ENCODE measurements at places on chromosomes 7 and 10. TPM values are rescaled to one million over a fixed set of nuclear protein-coding genes. Genes with fewer than 3 reads are reported as not detected.

DNA sequence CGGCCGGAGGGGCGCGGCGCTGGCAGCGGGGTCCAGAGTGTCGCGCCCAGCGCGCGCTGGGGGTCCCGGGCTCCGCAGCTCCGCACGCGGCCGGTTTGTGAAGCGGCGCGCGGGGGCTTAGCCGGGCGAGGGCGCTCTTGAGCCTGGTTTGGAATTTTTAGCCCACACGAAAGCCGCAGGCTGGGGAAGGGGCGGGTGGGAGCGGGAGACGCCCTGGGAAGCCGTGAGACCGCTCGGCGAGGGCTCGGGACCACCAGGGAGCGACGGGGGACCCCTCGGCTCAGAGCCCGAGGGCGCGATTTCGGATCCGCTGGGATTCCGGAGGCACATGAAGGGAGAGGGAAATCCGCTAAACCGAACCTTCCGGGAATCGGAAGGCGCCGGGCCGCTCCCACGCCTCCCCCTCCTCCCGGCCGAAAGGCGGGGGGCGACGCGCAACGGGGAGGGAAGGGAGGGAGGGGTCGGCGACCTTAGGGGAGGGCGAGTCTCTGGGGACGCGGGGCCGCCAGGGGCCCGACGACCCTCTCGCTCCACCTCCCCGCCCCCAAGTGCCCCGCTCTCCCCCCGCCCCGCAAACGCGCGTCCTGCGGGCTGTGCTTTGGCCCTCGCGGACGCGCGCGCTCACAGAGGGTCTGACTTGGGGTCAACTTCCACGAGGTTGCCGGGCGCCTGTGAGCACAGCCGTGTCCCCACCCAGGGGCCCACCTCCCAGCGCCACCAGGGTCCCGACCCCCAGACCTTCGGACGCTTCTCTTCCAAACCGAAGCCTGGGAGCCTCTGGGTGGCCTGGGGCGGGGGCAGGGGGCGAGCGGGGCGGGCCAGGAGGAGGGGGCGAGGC lies 5.1 kb upstream of the ELFN1 start:
- no peaks in the 10 kb centered on the region for H3K36me3 ChIP-seq
- DNase-seq, result peak; percentile 45
- peaks cover 46% of the 10 kb centered on the region for H3K27me3 ChIP-seq
- peaks cover 6% of the 10 kb centered on the region for H3K4me1 ChIP-seq
- H3K27ac ChIP-seq, result no peak overlapping the region

- peaks cover 49% of the 10 kb centered on the region for H3K27me3 ChIP-seq
- H3K36me3 ChIP-seq, result no peaks in the 10 kb centered on the region
- peaks cover 4% of the 10 kb centered on the region for H3K4me1 ChIP-seq
- DNase-seq, result peak; percentile 41
- no peak overlapping the region for H3K27ac ChIP-seq
- peak overlapping the region; percentile 43 for H3K4me3 ChIP-seq
These were observed 33.3 kb downstream of the SRRM3 start for GRCh38 chr7:76234931-76235441.

DNA sequence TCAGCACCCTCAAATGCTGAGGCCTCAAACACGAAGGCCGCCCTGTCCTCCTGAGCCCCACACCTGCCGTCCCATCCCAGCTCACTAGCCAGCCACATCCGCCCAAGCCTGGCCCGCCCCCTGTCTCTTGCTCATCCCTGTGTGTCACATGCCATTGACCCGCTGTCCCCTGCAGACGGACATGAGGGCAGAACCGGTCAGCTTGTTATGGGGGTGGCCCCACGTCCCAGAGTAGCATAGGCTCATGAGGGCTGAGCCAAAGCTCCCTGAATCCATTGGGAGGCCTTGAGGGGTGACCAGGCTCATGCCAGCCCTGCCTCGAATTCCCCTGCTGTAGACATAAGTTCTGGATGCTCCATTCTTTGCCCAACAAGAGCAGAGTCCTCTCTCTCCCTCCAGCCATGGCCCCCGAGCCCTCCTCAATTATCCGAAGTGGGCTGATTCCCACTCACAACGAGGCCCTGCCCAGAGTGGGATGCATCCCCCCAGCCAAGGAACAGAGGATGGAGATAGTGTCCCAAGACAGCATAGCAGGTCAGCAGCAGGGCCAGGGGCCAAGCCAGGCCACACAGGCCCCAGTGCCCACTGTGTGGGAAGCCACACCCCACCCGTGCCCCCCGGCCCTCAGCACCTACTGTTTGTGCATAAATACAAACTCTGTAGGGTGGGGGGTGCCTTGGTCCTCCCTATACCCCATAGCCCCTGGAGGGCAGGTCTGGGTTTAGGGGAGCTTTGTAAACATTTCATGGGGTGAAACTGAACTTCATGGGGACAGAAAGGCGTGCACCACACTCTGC lies 42.1 kb downstream of the EBF3 start:
- H3K27me3 ChIP-seq, result no peaks in the 10 kb centered on the region
- no peaks in the 10 kb centered on the region for H3K4me1 ChIP-seq
- no peak for DNase-seq
- H3K4me3 ChIP-seq, result no peak overlapping the region
- H3K36me3 ChIP-seq, result no peaks in the 10 kb centered on the region

GRCh38 chr7:157668221-157668883 lies 331.5 kb downstream of the DNAJB6 start:
- H3K27me3 ChIP-seq, result peaks cover 12% of the 10 kb centered on the region
- peak overlapping the region; percentile 56 for H3K27ac ChIP-seq
- no peaks in the 10 kb centered on the region for H3K36me3 ChIP-seq

GRCh38 chr10:29648114-29648982 lies 13.6 kb upstream of the SVIL start:
- H3K27ac ChIP-seq, result peak overlapping the region; percentile 81
- H3K4me1 ChIP-seq, result peaks cover 30% of the 10 kb centered on the region

- H3K27me3 ChIP-seq, result no peaks in the 10 kb centered on the region
- peaks cover 6% of the 10 kb centered on the region for H3K36me3 ChIP-seq
- DNase-seq, result no peak
- peaks cover 30% of the 10 kb centered on the region for H3K4me1 ChIP-seq
These were observed 733 bp upstream of the ARL5B start for GRCh38 chr10:18658271-18659124.

DNA sequence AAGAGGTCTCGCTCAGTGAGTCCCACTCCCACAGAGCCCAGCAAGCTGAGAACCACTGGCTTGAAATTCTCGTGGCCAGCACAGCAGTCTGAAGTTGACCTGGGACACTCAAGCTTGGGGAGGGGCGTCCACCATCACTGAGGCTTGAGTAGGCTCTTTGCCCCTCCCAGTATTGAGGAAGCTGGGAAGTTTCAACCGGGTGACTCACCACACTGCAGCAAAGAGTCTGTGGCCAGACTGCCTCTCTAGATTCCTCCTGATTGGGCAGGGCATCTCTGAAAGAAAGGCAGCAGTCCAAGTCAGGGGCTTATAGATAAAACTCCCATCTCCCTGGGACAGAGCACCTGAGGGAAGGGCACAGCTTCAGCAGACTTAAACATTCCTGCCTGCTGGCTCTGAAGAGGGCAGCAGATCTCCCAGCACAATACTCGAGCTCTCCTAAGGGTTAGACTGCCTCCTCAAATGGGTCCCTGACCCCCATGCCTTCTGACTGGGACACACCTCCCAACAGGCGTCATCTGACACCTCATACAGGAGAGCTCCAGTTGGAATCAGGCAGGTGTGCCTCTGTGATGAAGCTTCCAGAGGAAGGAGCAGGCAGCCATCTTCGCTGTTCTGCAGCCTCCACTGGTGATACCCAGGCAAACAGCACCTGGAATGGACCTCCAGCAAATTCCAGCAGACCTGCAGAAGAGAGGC lies 970.9 kb upstream of the LRRN3 start:
- no peak for DNase-seq
- H3K36me3 ChIP-seq, result peaks cover 8% of the 10 kb centered on the region
- no peak overlapping the region for H3K27ac ChIP-seq

- H3K4me1 ChIP-seq, result no peaks in the 10 kb centered on the region
- H3K27ac ChIP-seq, result no peak overlapping the region
- H3K4me3 ChIP-seq, result no peak overlapping the region
- DNase-seq, result no peak
- H3K27me3 ChIP-seq, result peaks cover 4% of the 10 kb centered on the region
- H3K36me3 ChIP-seq, result no peaks in the 10 kb centered on the region
These were observed 64.2 kb upstream of the COL1A2 start for GRCh38 chr7:94330269-94331020.

DNA sequence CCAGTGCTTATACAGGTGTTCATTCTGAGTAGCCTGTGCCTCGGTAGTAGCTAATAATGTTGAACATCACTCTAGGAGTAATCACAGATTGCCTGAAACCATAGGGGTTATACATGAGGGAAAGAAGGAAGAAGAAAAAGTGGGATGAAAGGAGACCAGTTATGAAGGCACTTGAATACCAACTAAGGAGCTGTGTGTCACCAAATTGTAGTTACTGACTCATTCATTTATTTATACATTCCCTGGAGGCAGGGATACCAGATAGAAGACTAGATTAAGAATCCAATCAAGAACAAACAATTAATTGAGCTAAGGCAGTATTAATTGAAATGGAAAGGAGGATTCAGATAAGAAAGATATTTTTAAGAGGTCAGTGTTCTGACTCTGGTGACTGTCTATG lies 129.6 kb upstream of the PRPS1L1 start:
- no peak overlapping the region for H3K4me3 ChIP-seq
- H3K27me3 ChIP-seq, result no peaks in the 10 kb centered on the region
- no peaks in the 10 kb centered on the region for H3K4me1 ChIP-seq

DNA sequence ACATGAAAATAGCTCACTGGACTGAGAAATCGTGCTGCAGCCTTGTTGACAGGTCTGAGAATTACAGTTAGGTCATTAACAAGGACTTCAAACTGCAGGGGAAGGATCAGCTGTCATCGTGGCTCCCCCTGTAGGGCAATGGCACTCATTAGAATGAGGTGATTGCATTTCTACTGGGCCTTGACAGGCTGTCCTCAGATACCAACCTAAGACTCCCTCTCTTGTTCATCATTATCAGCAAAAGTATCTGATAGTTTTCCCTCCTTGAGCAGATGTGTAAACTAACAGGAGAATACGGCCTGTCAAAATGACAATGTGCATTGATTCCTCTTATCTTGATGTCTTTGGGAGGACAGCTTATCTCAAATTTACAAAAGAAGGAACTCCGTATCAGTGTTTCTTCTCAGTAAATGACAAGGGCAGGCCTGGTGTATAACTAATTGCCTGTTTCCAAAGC lies 648.5 kb upstream of the LRRN3 start:
- H3K27ac ChIP-seq, result no peak overlapping the region
- no peak for DNase-seq
- no peaks in the 10 kb centered on the region for H3K4me1 ChIP-seq
- H3K27me3 ChIP-seq, result no peaks in the 10 kb centered on the region
- H3K36me3 ChIP-seq, result no peaks in the 10 kb centered on the region

DNA sequence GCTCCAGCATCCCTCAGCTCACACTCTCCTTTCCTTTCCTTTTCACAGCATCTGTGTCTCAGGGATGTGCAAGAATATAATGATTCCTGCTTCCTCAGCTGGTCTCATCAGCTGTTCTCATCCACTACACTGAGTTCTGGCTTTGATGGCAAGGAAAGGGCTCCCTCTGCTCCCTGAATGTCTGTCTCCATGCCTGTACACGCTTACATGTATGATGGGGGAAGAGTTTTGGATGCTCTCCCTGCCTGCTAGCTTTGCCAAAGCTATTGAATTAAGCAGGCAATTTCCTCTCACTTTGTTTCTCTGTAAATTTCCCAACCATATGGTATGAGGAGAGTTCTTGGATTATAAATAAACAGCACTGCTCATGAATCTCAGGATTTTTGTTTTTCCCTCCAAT lies 254.5 kb downstream of the SORCS3 start:
- H3K4me1 ChIP-seq, result no peaks in the 10 kb centered on the region
- H3K27me3 ChIP-seq, result peaks cover 3% of the 10 kb centered on the region
- DNase-seq, result no peak
- no peak overlapping the region for H3K27ac ChIP-seq

DNA sequence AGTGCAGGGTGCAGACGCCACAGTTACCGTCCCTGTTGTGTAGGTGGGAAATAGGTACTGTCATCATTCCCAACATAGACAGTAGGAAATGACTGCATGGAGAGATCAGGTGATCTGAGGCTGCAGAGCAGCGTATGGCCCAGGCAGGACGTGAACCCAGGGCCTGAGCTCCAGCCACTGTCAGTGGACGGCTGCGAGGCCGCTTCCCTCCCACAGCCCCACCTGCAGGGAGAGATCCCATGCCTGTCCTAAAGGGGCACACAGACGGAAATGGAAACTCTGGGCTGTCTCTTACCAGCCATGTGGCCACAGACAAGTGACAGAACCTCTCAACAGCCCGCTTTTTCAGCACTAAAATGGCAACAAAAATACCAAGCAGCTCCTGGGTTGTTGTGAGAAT lies 44.5 kb upstream of the MNX1 start:
- H3K27me3 ChIP-seq, result peaks cover 23% of the 10 kb centered on the region
- H3K27ac ChIP-seq, result no peak overlapping the region
- no peaks in the 10 kb centered on the region for H3K36me3 ChIP-seq
- DNase-seq, result no peak
- no peaks in the 10 kb centered on the region for H3K4me1 ChIP-seq
- H3K4me3 ChIP-seq, result no peak overlapping the region

DNA sequence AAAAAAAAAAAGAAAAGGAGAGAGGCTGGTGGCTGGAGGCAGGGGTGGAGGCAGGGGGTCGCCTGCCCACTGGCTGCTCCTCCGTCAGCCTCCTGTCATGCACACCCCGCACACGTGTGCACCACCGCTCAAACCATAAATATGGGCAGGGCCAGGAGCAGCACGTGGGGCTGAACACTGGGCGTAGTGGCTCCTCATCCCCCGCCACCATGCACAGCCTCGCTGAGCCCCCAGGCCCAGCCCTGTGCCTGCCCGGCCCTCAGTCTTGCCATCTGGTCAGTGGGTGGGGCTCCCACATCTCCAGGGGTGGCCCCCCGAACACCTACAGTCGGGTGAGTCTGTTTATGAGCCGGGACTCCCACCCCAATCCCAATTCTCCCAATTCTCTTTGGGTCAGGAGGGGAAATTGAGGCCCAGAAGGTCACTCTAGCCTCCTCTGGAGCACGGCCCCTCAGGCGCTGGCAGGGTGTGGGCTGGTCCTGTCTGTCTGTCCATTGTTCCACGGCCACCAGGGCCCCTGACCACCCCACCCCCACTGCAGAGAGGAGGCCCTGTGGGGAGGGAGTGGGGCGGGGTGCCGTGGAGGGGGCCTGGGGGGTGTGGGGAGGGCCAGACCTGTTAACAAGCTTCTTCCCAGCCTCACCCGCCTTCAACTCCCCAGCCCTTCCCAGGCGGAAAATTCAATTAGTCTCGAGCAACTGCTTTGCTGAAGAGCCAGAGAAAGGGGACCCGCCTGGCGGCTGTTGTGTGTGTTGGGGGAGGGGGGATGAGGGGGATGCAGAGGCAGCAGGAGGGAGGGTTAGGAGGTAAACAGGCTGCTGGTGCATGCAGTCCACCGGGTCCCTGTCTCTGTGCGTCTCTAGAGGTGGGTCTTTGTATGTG lies 19.5 kb upstream of the GRIFIN start:
- H3K4me1 ChIP-seq, result peaks cover 13% of the 10 kb centered on the region
- no peak for DNase-seq
- no peaks in the 10 kb centered on the region for H3K36me3 ChIP-seq
- no peak overlapping the region for H3K27ac ChIP-seq

AKR1C4 gene
- total RNA-seq, result not detected

NEBL gene
- total RNA-seq, result not detected

COBL gene
- not detected for total RNA-seq

PRXL2A gene
- 10.2 TPM for total RNA-seq

NKX2-3 gene
- not detected for total RNA-seq

GRM3 gene
- total RNA-seq, result not detected

C1QL3 gene
- not detected for total RNA-seq

SPDYE1 gene
- not detected for total RNA-seq

IL6 gene
- not detected for total RNA-seq

ZNF722 gene
- not detected for total RNA-seq

PODXL gene
- 0.57 TPM for total RNA-seq

All from naive thymus-derived CD8-positive, alpha-beta T cell (primary cell).